Activated CD4-positive, alpha-beta T cell treated with anti-CD3 and anti-CD28 coated beads, Interleukin-2, amount 50 U/mL, for 48 hours (primary cell): ENCODE measurements at places on chromosomes 6 and 20.

DNA sequence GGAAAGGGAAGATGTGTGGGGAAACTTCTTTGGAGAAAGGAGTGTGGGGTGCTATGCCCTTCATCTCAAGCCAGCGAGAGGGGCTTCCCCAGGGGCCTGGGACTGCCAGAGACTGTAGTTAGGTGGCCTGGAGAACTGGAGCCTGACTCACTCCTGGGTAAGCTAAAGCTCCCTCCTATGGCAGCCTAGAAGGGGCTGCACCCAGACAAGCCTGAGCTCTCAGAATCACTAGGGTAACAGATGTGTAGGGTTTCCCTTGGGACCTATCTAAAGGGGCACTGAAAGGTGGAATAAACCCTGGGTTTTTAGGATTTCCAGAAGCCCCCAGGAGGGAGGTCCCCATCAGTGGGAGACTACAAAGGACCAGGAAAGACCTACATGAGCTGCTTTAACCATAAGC is 1.6 kb upstream of the ARMC2 start:
- no peak for DNase-seq

GRCh38 chr20:62494537-62494936 is 18.7 kb upstream of the GATA5 start:
- DNase-seq = no peak

- DNase-seq = no peak
Observed at GRCh38 chr20:57451431-57451794, 60.2 kb downstream of the RBM38 start.

DNA sequence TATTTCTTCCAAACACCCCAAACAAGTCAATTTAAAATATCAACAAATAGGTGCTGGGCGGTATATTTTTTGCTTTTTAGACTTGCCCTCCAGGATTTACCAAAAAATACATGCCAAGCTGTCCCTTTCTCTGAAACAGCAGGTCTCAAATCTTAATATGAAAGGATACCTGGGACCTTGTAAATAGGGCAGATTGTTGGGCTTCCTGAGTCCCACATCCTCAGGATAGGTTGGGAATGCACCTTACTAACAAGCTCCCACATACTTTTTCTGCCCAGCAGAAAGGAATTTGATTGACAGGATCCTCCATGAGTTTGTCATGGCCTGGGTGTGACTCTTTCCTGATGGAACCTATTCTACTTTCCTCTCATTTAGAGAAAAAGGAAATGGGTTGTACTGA is 4.9 kb upstream of the SLC24A3 start:
- no peak for DNase-seq
